ENCODE measurements at places on chromosomes 11 and 22. TPM values are rescaled to one million over a fixed set of nuclear protein-coding genes. Genes with fewer than 3 reads are reported as not detected.

KCNK7 gene
- 0.86 TPM for total RNA-seq

SEPTIN5 gene
- 18.7 TPM for total RNA-seq

TSGA10IP gene
- not detected for total RNA-seq

RASSF7 gene
- 43.9 TPM for total RNA-seq

CCDC81 gene
- total RNA-seq = 0.41 TPM
